ENCODE measurements at places on chromosomes 6 and 20.

GRCh38 chr6:53032849-53033248, 32.4 kb upstream of the FBXO9 start:
- DNase-seq, result no peak

DNA sequence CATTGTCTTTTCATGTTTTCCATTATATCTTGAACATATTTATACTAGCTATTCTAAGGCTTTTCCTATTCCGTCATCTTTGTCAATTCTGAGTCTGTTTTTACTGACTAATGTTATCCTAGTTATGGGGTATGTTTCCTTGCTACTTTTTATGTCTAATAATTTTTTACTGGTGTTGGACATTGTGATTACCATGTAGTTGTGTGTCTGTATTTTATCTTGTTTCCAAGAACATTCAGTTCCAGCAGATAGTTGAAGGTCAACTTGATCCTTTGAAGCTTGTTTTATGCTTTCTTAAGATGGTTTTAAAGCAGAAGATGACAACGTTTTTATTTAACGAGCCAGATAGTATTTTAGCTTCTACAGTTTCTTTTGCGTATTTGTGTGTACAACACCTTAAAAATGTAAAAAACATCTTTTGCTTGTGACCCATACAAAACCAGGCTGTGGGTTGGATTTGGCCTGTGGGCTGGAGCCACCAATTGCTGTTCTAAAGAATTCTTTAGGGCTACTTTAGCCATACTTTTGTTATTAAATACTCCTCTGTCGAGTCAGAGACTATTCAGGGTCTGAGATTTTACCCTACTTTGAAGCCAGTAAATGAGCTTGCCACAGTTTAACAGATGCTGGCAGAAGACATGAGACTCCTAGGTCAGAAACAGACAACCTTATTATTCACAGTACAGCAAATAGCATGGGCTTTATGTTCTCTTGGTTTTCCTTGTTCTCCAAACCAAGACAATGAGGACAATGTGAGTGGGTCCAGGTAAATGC, 38.7 kb upstream of the REV3L start:
- no peak for DNase-seq

DNA sequence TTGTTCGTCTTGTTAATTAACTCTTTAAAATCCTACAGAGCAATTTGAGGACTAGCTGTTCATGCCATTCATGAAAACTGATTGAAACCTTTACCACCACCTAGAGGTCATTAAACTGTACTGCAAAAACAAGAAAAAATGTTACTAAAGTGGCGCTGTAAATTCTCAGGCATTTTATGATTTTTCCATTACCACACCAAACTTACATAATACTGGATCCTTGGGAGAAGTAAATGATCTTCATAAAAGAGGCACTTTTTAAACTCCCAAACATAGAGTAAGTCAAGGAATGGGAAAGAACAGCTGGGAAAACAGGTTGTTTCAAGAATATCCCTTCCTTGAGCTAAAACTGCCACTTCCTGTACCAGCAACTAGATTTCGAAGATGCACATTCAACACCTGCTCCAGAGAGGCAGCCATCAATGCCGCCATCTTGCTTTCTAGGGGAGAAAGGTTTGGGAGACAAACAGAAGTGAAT, 54.3 kb downstream of the MYLIP start:
- no peak for DNase-seq

- DNase-seq, result no peak
These were observed 937 bp downstream of the TAF8 start for GRCh38 chr6:42051268-42051653.

DNA sequence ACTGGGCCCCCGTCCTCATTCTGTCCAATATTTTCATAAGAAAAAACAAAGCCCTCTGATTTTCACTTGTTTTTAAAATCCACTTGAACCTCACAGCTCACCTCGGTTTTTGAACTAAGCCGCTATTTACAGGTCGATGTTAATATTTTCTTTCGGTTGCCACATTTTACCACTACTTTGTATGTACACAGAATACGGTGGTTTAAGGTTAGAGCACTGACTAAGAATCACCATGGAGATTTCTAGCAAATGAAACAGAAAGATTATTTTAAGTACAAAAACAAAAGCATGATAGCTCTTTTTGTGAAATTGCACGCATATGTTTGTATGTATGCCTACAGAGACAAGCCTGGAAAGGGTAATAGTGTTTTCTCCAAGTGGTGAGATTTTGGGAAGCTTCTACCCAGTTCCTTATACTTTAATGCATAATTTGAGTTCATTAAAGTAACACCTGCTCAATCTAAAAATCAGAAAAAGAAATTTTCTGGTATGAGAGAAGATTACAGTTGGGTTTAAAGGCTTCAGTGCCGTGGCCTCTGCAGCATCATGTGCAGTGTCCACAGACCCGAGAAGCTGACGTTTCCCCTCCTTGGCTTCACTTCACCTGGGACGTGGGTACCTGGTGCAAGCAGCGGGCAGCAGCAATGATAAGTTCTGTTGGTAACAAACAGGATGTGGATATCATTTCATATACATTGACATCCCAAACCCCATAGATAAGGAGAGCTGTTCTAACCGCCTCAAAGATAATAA, 144.0 kb downstream of the UST start:
- DNase-seq, result no peak

GRCh38 chr6:169337886-169338445, 84.3 kb upstream of the THBS2 start:
- no peak for DNase-seq

DNA sequence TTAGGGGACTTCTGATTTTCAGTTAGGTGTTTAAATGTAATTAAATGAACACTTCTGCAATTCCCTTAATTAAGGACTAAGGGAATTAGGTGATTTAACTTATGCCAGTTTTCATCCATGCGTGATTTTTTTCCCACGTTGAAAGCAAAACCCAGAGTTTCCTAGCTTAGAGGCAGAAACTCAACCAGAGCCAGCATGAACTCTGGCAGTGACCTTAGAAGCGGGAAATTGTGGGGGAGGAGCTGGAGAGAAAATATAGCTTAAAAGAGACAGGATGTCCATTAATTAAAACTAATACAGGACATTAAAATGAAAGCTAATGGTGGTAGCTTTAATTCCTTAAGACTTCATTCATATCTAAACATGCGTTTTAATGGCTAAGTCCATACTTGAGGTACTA, 41.6 kb downstream of the IYD start:
- DNase-seq, result no peak

DNA sequence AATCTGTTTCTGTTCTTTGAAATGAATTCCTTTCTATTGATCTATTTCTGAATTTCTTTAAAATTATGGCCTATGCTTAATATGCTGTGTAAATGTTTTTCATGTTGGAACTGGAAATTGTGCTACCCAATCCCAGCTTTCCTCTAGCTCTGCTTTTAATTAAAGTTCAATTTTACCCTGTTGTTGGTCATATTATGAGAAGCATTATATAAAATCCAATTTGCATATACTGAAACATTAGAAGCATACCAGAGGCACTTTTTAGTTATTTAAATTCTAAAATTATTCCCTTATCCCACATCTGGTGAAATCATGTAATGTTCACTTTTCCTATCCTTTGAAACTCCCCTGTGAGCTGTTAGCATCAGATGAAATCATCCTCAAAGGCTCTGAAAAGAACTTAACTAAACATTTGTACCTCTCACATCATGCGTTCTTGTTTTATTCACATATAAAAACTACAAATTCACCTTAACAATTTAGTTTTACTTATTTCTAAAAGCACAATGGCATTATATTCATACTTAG, 160.6 kb upstream of the COL21A1 start:
- DNase-seq, result no peak

DNA sequence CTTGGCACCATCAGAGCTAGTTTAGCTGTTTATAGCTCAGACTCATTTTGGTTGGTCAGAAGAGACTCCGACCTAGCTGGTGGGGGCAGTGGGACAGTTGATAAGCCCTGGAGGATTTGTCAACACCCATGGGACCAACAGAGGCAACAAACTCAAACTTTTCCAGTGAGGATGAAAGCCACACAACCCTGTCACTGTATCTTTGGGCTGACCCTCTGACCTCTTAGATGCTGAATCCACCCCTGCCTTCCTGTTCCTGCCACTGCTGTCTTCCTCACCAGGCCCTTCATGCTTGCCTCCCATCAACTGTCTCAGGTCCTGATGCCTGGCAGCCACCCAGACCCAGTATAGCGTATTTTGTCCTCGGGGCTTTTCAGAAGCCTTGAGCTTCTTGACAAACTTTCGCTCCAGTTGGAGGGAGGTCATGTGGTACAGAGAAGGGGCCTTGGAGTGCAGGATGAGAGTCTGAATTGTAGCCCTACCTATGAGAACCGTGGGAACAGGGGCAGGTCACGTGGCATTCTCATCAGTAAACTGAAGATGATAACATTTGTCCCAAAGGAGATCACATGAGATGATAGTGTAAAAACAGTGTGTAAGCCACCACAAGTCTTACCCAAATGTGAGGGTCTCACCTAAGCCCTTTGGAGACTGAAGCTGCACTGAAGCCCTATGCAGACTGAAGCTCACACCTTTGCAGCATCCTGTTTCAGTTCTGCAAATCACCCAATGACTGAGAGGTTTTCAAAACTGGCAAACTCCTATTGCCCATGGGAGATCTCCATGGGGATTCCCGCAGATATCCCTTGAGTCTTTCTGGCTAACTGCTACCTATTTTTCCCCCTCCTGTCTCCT, 72.0 kb upstream of the F13A1 start:
- DNase-seq, result no peak

- DNase-seq, result no peak
These were observed 7.2 kb downstream of the ADGRF1 start for GRCh38 chr6:47034926-47035325.

DNA sequence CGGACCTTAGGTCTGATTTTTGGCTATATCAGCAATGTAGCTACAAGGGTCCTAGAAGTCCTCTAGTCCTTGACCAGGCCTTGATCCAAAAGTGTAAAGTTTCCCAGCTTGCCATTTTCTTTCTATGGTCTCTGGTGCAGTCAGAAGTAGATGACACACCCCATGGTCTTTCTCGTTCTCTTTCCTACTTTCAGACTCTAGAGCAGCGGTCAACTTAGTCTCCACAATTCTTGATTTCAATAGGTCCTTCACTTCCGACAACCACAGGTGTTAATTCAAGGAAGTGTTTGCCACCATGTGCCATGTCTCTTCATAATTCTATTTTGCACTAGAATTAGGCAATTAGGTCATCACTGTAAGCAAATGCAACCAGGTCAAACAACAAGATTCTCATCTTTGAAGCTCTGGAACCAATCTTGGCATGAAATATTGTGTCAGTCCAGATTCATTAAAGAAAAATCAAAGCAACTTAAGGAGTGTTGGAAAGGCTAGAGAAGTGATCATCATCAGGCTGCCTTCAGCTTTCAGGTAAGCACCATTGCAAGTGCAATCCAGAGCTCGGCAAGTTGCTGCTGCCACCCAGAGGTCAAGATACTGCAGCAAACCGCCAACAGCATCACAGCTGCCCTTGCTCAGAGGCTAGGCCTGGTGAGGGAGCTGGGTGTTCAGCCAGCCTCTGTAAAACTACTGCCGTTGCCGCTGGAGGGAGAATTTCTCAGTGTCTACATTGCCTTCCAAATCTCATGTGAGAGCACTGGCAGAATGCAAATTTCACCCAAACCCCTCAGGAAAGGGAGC, 5.6 kb upstream of the SYNE1 start:
- DNase-seq, result no peak

- DNase-seq, result no peak
These were observed 3.4 kb upstream of the SLC17A5 start for GRCh38 chr6:73657201-73657600.

DNA sequence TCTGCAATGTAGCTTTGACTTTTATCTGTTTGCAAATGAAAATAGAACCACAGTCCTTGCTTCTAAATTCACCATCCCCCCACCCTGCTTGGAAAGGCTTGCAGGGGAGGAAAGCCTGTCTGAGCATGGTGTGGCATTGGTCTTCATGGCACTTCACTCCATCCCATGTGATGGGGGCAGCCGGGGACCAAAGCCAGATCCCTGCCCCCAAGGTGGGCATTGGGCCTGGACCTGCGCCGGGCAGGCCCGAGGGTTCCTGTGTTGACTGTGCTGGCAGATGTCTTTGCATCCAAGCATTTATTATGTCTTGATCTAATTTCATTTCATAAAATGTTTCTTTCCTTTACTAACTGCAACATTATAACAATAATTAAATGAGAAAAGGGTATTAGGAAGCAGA, 120.0 kb downstream of the SYNDIG1 start:
- DNase-seq, result no peak

GRCh38 chr6:9116026-9116425, 680.7 kb upstream of the SLC35B3 start:
- DNase-seq, result no peak

DNA sequence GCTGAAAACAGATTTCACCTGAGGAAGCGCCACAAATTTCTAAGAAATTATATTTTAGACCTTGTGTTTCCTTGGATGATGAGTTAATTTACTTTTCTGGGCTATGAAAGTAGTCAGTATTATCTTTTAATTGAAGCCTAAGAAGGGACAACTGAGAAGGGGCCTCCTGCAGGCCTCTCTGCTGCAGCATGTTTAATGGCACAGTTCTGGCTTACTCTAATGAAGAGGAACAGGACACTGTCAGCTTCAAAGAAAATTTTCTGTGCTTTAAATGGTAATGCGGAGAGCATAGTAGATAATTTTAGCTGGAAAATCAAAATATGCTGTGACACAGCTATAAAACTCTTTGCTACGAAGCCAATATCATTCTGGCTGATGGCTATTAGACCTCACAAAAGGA, 167.4 kb downstream of the HDGFL1 start:
- DNase-seq, result no peak

DNA sequence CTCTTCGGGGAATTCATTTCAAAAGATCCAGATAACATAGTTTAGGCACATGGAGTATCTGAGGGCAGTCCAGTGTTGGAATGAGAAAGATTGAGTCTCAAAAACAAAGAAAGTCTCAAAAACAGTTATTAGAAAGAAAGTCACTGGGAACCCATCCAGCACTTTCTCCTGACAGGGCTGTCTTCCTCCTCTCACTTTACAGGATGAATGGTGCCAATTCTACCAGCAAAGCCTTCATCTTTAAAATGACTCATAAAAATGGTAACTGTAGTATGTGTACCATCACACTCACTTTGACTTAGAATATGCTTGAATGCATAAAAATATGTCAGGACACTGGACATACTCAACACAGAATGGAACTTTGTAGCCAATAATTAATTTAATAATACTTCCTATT, 71.3 kb downstream of the SLC22A3 start:
- DNase-seq, result no peak
